ENCODE measurements at places on chromosomes 3 and 15. TPM values are rescaled to one million over a fixed set of nuclear protein-coding genes. Genes with fewer than 3 reads are reported as not detected.

Gene DAZL
- 0.44 TPM for polyA plus RNA-seq

Gene RNU5B-1
- polyA plus RNA-seq: not detected

DNA sequence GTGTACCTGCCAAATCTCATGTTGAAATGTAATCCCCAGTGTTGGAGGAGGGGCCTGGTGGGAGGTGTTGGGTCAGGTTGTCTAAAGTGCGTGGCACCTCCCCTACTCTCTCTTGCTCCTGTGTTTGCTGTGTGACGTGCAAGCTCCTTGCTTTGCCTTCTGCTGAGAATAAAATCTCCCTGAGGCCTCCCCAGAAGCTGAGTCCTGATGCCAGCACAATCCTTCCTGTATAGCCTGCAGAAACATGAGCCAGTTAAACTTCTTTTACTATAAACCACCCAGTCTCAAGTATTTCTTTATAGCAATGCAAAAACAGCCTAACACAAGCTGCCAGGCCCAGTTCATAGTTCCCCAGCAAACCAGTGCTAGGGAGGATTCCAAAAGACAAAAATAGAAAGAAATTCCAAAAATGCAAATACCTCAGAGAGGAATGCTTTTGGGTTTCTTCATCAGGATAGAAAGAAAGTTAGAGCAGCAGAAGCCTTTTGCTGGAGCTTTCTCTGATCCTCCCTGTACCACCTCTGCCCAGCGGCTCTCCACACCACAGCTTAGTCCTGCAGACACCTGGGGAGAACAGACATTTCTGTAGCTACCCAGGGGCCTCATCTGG is 25.9 kb upstream of the CDV3 start:
- peak; percentile 77 for DNase-seq

DNA sequence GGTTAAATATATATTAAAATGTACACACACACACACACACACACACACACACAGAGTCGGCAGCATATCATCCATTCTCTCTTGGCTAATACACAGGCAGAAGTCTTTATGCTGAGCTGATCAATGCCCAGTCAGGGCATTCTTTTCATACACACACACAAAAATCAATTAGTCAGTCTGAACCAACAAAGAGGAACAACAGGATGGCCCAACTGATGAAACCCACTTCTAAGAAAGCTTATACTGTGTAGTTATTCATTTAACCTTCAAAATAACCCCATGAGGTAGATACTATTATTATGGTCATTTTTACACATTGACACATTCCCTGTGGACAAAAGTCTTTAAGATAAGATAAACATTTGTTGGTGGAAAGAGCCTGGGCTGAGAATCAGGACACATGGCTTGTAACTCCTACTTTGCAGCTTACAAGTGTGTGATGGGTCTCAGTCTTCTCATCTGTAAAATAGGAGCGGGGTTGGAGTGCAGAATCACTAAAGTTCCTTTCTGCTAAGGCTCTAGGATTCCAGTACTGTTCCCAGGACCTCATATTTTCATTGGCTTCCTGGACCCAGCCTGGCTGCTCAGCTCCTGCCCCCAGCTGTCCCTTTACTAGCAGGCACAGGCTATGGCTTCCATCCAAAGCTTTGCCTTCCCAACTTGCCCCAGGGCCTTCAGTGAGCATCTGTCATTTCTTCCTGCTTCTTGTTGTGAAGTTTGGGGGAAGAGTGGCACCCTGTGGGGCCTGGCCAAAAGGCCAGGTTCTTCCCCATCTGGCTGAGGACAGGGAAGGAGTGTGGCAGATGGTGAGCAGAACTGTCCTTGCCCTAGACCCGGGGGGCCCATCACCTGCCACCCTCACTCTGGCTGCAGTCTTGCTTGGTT is 27.2 kb upstream of the GLCE start:
- DNase-seq: peak; percentile 31

GRCh38 chr3:47057212-47057671 is 77.8 kb downstream of the NBEAL2 start:
- DNase-seq: no peak

GRCh38 chr3:193869221-193870201 is 266.4 kb upstream of the HES1 start:
- DNase-seq: peak; percentile 65

DNA sequence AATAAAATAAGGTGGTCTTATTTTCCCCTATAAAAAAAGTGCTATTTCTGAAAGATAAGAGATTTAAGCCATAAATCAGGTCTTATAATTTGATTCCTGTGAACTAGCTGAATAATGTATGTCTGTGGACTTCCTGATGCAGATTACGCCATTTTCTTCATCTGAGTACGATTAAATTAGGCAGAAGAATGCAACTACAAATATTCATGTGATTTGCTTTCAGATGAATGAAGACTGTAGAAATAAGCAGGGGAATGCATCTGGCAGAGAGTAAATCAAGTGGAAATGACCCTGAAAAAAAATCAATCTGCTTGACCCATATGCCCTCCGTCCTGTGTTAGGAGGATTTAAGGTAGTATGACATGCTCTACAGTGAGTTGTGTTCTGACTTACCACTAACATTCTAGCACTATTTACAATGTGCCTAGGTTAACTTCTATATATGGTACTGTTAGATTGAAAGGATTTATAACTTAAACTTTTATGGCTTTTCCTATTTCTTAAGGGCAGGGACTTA is 14.7 kb downstream of the BNIP2 start:
- DNase-seq: no peak
